Naive thymus-derived CD4-positive, alpha-beta T cell (primary cell): ENCODE measurements at places on chromosomes 3 and 15. TPM values are rescaled to one million over a fixed set of nuclear protein-coding genes. Genes with fewer than 3 reads are reported as not detected.

The CCDC9B gene
- polyA plus RNA-seq = 0.07 TPM

- no peaks in the 10 kb centered on the region for H3K4me1 ChIP-seq
- H3K27me3 ChIP-seq = no peaks in the 10 kb centered on the region
- H3K27ac ChIP-seq = no peak overlapping the region
- no peaks in the 10 kb centered on the region for H3K36me3 ChIP-seq
- no peak for DNase-seq
These were observed 95.4 kb upstream of the AGBL1 start for GRCh38 chr15:85984241-85984640.

- no peak for DNase-seq
- no peak overlapping the region for H3K27ac ChIP-seq
- H3K4me3 ChIP-seq = no peak overlapping the region
- H3K4me1 ChIP-seq = no peaks in the 10 kb centered on the region
- no peaks in the 10 kb centered on the region for H3K36me3 ChIP-seq
These were observed 100.6 kb downstream of the LPP start for GRCh38 chr3:188254520-188255070.

DNA sequence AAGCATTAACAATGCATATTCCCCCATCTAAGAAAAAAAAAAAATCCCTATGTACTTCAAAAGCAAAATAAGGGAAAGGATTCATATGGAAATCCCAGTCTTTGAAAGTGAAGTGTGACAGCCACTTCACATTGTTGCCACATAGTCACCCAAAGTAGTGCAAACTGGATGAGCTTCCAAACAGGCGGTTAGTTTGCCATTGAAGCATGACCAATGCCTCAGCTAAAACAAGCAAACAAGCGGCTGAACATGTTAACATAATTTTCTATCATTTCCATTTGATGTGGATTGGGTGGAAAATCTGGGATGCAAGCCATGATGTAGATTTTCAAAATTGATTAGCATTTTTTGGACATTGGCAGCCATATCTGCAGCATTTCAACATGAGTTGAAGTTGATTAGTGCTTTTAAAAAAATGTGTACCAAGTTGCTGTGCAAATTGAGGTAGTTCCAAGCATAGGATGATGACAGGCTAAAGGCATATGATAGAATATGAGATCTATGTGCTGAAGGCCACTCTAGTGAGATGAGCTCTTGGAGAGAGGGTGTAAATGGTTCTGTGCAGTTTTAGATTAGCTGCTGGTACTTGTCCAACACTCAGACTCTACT lies 405.2 kb downstream of the NR2F2 start:
- H3K27me3 ChIP-seq = no peaks in the 10 kb centered on the region
- DNase-seq = no peak
- H3K27ac ChIP-seq = no peak overlapping the region

GRCh38 chr15:69325456-69325971 lies 26.8 kb downstream of the PAQR5 start:
- no peaks in the 10 kb centered on the region for H3K27me3 ChIP-seq
- no peak overlapping the region for H3K27ac ChIP-seq
- H3K4me1 ChIP-seq = no peaks in the 10 kb centered on the region
- DNase-seq = no peak
- no peaks in the 10 kb centered on the region for H3K36me3 ChIP-seq

DNA sequence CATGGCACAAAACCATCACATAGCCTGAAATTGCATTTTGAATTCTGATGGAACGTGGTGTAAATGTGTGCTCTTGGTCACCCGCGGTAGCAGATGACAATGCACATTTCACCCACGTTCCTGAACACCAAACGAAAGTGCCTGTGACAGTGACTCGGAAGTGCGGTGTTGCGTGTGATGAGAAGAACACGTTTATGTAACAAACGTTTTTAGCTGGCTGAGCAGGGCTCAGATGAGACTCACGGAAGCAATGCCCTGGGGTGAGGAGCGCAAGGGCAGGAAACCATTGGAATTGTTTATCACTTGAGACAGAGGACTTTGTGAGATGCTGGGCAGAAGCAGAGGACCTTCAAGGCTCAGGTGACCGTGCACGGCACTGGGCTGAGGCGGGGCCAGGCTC lies 449.2 kb upstream of the CFAP20DC start:
- H3K27me3 ChIP-seq = no peaks in the 10 kb centered on the region
- H3K36me3 ChIP-seq = no peaks in the 10 kb centered on the region
- no peak overlapping the region for H3K4me3 ChIP-seq
- no peak overlapping the region for H3K27ac ChIP-seq

DNA sequence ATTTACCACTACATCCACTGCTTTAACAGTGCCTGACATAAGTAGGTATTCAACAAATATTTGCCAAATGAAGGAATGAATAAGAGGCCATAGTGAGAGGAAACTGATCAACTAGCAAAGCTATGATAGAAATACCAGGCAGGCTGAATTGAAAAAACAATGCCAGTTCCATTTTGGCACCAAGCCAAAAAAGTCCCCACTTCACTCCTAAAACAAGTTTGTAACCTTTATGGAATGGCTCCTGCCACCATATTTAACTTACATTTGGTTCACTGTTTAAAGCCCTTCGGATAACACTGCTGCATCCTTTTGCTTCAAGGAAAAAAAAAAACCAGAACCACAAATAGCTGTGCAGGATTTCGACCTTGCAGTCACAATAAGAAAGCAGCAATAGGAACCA lies 166.1 kb downstream of the FRMD5 start:
- no peaks in the 10 kb centered on the region for H3K4me1 ChIP-seq
- no peak overlapping the region for H3K27ac ChIP-seq
- no peaks in the 10 kb centered on the region for H3K27me3 ChIP-seq
- no peak overlapping the region for H3K4me3 ChIP-seq
